ENCODE measurements at places on chromosomes 4 and X.

DNA sequence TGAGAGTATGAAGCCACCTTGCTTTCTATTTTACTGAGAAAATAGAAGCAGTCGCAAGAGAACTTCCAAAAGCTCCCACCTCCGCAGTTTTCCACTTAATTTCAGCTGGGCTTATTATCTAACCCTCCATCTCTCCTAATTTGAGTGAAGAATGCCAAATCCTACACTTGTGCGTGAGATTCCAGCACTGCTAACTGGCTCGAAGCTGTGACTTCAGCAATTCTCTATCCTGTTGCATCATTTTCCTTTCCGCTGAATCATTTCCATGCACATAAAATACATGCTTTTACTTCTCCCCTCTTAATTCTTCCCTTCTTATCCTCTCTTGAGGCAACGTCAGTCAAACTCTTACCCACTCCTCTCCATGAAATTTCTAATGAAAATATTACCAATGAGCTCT lies 189.5 kb downstream of the GASK1B start:
- peak; percentile 33 for DNase-seq

- no peak for DNase-seq
These were observed 387.0 kb upstream of the ACTRT1 start for GRCh38 chrX:128439159-128439558.

- DNase-seq = no peak
These were observed 14.2 kb upstream of the DCAF4L1 start for GRCh38 chr4:41967392-41967791.

DNA sequence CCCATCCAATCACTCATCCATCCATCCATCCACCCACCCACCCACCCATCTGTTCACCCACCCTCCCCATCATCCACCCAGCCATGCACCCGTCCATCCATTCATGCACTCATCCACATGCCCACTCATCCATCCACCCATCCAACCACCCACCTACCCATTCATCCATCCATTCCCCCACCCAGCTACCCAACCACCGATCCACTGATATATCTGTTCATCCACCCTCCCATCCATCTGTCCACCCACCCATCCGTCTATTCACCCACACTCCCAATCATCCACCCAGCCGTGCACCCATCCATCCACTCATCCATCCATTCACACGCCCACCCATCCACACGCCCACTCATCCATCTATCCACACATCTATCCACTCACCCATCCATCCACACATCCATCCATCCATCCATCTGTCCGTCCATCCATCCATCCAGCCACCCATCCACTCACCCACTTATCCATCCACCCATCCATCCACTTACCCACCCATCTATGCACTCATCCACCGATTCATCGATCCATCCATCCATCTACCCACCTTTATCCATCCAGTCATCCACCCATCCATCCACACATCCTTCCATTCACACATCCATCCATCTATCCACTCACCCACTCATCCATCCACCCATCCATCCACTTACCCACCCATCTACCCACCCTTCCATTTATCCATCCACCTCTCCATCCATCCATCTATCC lies 28.4 kb downstream of the ASMTL start:
- no peak for DNase-seq

- no peak for DNase-seq
These were observed 56.9 kb upstream of the SPRY1 start for GRCh38 chr4:123339507-123340380.

GRCh38 chr4:143667461-143667860 lies 33.0 kb downstream of the FREM3 start:
- DNase-seq = peak; percentile 88

GRCh38 chr4:70737006-70737405 lies 15.2 kb downstream of the RUFY3 start:
- no peak for DNase-seq

DNA sequence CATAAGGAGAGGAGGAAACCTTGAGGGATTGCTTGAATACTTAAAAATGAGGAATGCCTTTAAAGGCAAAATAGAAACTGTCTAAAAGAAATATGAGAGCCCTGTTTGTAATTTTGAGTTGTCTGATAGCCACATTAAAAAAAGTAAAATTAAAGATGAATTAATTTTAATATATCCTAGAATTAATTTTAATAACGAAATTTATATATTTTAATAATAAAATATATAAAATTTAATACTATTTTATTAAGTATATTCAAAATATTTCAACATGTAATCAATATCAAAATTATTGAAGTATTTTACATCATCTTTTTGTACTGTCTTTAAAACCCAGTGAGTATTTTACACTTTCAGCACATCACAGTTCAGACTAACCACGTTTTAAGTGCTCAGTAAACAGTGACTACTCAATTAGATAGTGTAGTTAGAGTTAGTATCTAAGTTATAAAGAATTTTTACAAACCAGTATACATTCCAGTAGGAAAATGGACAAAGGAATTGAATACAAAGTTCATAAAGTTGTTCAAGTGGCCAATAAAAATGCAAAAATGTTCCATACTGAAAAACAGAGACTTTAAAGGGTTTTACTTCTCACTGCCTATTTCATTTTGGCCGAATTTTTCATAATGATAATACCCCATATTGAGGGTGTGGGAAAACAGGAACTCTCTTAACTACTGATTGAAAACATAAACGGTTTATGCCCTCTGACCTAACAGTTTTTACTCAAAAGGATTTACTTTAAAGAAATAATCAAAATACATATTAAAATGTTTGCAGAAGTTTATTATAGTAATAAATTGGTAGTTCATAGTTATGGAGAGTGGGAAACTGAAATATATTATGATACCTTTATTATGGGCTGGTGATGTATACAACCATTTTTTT lies 2.9 kb downstream of the SLC30A9 start:
- no peak for DNase-seq

GRCh38 chr4:104206784-104207183 lies 287.9 kb downstream of the CXXC4 start:
- DNase-seq = no peak

DNA sequence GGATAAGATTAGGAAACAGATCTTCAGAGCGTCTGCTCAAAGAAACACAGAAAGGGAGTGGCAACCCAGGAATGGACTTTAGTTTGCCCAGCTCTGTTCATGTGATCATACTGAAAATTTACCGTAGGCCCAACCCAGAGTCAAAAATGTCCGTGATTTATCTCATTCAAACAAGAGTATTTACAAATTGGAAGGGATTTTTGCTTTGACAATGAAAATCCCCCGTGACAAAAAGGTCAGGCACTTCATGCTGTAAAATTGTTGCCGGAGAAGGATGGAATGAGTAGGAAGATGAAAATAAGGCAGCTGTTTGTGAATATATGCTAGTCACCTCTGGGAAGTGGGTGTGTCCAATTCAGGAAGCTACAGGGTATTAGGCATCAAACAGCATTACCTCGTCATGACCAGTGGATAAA lies 1.2 kb downstream of the SULT1B1 start:
- DNase-seq = peak; percentile 45

GRCh38 chr4:48011722-48012121 lies 4.8 kb downstream of the CNGA1 start:
- DNase-seq = no peak

DNA sequence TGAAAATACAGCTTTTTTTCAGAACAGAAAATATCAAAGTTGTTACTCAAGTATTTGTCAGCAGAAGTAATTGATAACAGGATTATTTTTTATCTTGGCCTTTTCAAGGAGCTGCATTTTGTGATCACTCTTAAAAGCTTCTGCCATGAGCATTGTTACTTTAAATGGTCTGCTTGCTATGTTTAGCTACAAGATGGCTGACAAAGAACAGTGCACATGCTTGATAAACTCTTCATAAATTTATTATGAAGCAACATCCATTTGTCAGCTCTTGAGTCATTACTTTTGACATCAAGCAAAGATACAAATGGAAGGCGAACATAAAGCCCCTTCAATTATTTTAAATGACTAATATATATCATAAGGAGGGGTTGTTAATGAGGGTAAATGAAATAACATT lies 205.4 kb upstream of the RPS6KA3 start:
- DNase-seq = no peak

All from fibroblast of mammary gland (primary cell).